ENCODE measurements at places on chromosomes 2 and 18.

GRCh38 chr2:99880148-99880963 lies 262.0 kb downstream of the AFF3 start:
- DNase-seq, result no peak

DNA sequence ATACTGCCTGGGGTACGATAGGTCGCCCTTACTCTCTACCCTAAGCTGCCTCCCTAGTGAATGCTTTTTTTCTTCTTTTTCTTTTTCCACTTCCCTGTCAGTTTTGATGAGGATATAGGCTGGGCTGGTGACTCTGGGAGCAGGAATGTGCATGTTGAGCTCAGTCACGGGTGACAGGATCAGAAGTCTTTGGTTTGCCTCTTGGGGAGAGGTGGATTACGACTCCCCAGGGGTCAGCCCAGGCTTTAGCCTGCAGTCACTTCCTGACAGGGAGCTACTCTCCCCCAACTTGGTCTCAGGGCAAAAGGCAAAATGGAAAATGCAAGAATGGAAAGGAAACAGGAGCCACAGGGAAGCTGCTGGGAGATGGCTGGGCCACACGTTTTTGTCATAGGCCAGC lies 57.3 kb downstream of the THNSL2 start:
- DNase-seq, result no peak

GRCh38 chr18:36179562-36180355 lies 7.5 kb upstream of the MOCOS start:
- no peak for DNase-seq

- no peak for DNase-seq
Observed at GRCh38 chr2:232245111-232245510, 133.4 kb upstream of the ALPP start.

DNA sequence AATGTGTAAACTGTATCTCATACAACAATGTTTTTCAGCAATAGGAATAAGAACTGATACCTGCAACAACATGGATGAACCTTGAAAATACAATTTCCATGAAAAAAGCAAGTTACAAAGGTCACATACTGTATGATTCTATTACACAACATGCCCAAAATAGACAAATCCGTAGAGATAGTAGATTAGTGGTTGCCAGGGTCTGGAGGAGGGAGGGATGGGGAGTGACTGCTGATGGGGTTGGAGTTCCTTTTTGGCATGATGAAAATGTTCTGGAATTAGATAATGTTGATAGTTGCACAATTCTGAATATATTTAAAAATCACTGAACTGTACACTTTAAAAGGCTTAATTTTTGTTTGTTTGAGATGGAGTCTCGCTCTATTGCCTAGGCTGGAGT lies 33.8 kb downstream of the UBXN4 start:
- no peak for DNase-seq

DNA sequence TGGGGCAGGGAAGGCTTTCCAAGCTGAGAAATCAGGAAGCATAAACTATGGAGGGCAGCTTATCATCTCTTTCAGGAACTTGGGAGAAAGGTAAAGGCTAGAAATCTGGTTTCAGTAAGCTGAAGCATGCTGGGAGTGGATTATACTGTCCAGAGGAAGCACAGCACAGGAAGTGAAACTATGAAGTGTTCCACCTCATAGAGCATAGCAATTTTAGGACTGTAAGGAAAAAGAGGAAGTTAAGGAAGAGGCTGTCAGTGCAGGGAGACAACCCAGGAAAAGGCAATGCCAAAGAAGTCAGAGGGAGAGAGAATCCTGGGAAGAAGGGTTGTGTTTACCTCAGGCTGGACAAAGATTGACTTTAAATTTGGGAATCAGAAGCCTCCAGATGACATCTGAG lies 51.9 kb downstream of the EFEMP1 start:
- DNase-seq, result no peak

DNA sequence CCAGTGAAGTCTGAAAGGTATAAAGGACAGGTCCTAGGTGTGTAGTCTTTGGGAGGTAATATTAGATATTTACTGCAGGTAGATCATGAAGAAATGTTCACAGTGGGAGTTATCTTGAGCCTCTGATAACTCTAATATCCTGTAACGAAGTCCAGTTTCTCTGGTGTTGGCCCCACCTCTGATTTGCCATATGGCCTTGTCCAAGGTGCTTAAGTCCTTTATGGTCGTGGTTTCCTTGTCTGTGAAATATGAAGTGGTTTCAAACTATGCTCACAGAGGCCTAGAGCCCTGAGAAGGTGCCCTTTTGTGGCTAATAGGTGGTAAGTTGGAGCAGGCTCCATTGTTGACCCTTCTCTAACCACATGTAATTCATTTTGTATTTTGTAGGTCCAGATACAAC lies 190.7 kb downstream of the ICOS start:
- DNase-seq, result no peak

GRCh38 chr2:217256251-217256650 lies 396.4 kb upstream of the TNP1 start:
- DNase-seq, result no peak

DNA sequence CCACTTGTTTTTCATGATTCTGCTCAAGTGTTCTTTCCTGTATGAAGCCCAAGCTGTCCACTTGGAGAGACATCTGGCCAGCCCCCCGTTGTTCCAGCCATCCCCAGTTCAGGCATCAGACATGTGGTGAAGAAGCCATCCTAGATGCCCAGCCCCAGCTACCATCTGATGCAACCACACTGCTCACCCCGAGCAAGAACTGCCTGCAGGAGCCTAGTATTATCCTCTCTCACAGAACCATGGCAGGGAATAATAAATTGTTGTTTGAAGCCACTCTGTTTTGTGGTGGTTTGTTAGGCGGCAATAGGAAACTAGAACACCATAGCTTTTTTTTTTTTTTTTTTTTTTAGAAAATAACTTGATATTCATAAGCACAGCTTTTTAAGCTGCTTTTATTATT lies 19.5 kb upstream of the DARS1 start:
- no peak for DNase-seq

DNA sequence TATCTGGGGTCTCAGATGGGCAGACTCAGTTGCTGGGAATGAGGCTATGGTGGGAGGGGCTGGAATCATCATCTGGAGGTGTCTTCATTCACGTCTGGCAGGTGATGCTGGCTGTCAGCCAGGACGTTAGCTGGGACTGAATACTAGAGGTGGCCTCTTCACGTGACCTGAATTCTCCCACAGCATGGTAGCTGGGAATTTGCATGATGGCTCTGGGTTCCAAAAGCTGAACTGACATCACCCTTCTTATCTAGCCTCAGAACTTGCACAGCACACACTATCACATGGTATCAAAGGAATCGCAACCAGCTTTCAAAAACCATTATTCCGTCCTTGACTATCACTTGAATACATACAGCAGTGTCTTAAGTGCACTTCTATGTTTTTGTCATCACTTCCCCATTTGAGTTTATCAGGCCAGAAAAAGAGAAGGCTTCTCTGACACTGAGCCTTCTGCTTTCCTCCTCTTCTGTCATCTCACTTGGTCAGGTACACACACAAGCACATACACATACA lies 53.0 kb upstream of the LRP2 start:
- DNase-seq, result no peak

DNA sequence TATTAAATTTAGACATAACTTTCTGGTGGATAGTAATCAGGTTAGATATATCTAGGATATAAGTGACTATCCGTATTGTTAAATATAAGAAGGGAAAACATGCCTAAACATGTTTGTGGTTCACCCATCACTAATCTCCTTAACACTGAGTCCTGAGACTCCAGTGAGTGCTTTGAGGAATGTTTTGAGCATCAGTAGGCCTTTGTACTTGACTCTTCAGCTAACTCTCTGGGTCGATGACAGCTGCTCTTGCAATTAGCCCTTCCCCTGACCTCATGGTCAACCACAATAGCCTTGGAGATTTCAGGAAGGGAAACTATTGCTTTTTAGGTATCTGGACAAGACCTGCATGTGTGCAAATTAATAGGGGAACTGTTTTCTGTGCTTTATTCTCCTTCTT lies 716.8 kb downstream of the EPHA4 start:
- no peak for DNase-seq

DNA sequence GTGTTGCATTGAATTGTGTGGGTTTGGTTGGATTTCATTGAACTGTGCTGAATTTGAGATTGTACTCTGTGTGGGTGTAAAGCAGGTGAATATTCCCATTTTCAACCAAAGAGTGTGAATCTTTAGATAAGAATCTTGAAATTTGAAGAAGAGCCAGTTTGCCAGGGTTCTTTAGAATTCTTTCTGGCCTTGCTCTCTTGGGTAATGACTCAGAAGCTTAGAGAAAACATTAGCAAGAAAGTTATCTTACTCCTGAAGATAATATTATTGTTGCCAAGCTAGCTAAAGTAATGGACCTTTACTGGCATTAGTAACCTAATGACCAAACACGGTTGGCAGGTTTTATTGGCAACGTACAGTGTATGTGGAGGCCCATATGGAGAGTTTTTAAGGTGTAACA lies 46.4 kb upstream of the SIX3 start:
- no peak for DNase-seq

- DNase-seq, result no peak
Observed at GRCh38 chr2:58098254-58099095, 51.9 kb downstream of the VRK2 start.

DNA sequence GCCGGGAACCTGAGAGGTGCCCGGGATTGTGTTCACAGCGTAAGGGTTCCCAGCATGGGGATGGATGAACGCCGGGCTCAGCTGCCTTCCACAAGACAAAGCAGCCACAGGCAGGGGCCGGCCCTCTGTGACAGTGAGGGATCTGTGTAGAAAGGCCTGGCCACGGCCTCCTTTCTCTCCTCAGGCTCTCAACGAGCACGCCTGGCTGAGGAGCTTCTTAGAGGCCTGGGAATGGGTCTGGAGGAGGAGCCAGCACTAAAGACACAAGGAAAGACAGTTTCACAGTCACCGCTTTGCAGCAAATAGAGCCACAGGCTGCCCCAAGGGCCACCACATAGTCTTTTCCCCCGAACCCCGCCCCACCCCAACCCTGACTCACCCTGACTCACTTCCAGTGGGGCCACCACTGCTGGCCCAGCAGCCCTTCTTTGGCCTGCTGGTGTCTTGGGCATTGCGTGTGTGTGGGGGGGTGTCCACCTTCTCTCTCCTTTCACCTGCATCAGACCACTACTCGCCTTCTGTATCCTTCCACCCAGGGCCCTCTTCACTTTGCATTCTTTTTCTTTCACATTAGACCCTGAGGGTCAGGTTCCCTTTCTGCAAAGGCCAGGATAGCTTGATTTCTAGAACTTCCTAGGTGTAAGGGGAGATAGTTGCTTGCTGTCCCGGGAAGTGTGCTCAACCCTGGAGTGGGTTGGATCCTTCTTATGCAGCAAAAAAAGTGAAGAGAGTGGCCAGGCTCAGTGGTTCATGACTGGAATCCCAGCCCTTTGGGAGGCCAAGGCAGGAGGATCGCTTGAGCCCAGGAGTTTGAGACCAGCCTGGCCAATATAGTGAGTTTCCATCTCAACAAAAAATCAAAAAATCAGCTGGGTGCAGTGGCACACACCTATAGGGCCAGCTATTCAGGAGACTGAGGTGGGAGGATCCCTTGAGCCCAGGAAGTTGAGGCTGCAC lies 19.3 kb upstream of the HPCAL1 start:
- no peak for DNase-seq

- DNase-seq, result no peak
Observed at GRCh38 chr2:41935825-41936224, 112.0 kb upstream of the PKDCC start.

DNA sequence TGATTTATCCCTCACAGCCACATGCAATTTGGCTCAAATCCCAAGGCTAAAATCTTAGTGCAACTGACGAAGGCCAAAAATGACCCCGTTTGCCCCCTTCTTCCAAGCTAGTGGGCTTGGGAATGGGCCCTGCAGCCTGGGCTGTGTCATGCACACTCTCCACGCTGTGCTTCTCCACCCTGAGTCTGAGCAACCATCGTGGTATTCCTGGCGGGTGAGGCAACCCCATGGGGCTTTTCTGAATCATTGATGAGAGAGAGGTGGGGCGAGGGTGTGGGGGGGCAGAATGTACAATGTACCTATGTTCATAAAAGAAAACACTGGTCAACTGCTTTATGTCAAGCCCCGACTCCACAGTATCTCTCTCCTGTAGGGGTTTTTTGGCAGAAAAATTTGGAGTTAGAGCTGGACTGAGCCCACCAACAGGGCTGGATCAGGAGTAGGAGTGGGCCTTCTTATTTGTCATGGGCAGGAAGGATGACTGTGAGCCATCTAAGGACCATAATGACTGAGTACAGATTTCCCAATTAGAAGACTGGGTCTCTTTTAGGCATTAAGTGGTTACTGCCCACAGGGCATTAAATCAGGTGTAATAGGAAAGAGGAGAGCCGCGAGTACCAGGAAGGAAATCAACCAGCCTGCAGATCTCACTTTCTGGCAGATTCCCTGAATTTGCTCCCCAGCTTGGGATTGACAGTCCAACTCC lies 8.9 kb downstream of the SULT1C2 start:
- DNase-seq, result no peak

GRCh38 chr2:213001297-213001910 lies 150.0 kb downstream of the IKZF2 start:
- no peak for DNase-seq

DNA sequence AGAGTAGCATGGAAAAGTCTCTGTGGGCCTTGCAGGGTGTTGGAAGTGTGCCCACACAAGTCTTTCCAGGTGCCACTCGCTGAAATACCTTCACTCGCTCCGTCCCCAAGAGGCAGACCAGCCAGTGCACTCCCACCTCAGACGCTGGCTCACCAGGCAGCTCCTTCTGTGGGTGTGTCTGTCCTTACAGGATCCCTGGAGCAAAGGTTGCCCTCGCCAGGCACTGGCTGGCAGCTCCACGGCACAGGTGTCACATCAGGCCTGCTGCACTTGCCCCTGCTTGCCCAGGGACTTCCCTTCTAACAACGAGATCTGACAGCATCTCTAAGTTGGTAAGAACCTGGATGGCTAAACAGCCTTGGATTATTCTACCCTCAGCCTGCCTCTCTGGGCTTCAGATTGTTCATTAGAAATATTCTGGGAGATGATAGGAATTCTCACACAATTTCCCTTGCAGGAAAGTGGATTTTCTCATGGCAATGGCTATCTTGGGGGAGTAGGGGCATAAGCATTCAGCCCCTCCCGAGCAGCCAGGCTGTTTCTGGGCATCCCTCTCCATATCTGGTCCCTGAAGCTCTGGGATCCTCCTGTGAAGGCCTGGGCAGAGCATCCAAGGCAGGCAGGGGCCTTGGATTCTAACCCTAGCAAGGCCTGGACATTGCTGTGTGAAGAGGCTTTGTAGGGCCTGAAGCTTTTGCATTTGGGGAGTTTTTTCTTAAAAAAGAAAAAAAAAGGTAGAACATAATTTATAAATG lies 262.1 kb downstream of the MYCN start:
- no peak for DNase-seq

- DNase-seq, result no peak
Observed at GRCh38 chr18:74342416-74343043, 26.9 kb downstream of the C18orf63 start.

- DNase-seq, result no peak
Observed at GRCh38 chr2:68737711-68738110, 3.1 kb downstream of the ARHGAP25 start.

DNA sequence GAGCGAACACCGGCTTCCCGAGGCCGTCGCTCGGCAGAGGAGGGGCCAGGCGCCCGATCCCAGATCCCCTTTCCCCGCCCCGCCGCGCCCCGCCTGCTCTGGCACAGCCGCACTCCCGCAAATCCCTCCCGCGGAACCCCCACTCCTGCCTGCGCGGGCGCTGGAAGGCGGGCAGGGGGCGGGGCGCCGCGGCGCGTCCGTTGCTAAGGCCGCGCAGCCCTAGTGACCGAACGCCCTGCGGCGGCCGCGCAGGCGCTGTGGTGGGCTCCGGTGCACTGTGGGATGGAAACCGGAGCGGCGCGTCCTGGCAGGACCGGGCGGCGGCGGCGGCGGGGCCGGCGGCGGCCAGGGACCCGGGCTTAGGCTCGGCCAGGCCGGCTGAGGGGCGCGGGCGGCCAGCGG lies at the start of gene TRAF3IP1:
Gene TRAF3IP1, plus strand, starts transcription at position 273 of the 402 bp plus-strand sequence. CDS start 145 bp downstream, outside the sequence.
- DNase-seq, result peak; percentile 71
